Non-pigmented ciliary epithelial cell (primary cell): ENCODE measurements at places on chromosomes 3 and 15.

DNA sequence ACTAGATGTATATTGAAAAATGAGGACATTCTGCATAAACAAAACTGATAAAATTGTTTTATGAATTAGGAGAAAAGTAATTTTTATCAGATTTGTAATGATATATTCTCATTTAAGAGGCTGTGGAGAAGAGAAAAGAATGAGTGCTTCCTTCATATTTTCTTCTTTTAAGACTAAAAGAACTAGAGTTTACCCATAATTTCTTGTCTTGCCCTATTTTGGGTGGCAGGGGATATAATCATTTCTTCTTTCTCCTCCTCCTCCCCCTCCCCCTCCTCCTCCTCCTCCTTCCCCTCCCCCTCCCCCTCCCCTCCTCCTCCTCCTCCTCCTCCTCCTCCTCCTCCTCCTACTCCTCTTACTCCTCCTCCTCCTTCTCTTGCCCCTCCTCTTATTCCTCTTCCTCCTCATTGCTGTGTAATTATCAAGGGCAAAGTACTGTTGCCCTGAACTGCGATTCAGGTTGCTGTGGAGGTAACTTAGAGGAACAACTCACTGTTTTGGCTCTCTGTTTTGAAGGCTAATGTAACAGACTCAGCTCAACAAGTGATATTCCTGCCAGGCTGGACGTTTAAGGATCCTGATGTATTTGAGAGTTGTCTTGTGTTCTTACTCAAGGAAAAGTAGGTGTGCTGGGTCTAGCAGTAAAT, 555.4 kb downstream of the AGBL1 start:
- no peak for DNase-seq

- DNase-seq, result no peak
Observed at GRCh38 chr3:44993471-44994205, 17.6 kb downstream of the EXOSC7 start.

GRCh38 chr15:56719774-56720555, 13.3 kb downstream of the ZNF280D start:
- DNase-seq, result no peak

- DNase-seq, result no peak
Observed at GRCh38 chr3:124520970-124521369, 209.3 kb upstream of the UMPS start.

DNA sequence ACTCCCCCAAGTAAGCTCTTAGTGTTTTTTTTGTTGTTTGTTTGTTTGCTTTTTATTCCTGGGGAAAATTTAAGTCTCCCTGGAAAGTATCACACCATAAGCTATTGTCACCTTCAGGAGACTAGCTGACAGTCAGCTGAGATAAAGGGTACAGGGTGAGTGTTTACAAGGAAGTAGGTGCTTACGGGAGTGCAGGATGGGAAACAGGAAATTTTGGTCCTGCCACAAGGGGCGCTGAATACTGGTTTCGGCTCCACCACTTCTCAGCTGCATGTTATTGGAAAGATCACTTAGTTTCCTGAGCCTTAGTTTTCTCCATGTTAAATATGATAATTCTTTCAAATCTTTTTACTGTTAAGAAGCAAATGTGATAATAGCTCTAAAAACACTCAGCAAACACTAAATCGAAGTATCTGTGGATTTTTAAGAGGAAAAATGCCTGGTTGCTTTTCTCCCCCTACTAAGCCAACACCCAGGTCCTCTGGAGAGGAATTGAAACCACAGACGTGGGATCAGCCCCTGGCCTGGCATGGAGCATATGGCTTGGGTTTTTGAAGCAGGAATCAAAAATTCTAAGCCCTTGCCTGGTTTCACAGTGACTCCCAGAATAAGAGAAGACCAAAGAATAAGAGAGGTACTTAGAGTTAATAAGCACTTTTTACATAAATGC, 90.7 kb downstream of the SCN11A start:
- DNase-seq, result no peak

DNA sequence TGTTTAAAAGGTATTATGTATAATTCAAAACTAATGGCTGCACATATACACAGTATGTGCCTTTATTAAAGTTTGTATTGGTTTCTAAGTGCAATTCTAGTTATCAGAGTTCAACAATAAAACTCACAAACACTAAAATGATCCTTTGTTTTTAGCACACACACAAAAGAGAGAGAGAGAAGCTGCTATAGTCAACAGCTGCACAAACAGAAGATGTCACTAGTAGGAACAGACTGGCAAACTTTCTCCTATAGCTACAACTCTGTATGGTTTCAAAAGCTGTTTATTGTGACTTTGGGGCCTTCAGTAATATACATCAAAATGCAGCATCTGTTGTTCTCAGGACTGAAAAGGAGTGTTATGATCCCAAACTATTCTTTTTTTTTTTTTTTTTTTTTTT, 6.1 kb downstream of the SECISBP2L start:
- no peak for DNase-seq

GRCh38 chr3:155192957-155193746, 100.3 kb downstream of the STRIT1 start:
- no peak for DNase-seq

DNA sequence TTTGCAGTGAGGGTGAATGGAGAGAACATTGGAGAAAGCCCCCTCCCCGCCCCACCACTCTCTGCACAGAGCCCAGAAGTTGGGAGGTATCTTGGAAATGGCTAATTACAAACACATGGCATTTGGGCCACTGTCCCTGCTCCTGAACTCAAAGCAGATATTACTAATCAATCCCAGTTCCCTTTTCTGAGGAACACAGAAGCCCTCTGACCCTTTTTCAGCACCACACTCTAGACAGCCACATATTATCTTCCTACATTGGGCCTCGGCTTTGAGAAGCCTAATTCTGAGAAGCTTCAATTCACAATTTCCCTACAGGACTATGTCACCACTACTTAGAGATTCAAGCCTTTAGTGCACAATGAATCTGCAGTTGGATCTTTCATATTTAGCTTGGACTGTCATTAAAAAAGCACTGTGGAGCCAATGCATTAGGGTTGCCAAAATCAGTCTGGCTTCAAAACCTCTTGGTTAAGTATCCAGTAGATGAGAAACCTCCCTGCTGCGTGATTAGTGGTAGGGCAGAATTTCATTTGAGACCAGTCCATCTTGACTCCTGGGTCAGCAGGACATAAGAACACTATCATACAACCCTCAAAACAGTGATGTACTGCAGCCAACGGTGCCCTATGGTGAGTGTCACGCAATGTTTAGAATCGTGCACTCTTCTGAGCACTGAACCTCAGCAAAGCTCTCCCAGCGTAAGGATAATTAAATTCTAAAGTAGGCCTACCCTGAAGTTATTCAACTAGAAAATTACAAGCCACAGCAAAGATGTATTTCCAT, 26.1 kb downstream of the MGLL start:
- DNase-seq, result no peak

DNA sequence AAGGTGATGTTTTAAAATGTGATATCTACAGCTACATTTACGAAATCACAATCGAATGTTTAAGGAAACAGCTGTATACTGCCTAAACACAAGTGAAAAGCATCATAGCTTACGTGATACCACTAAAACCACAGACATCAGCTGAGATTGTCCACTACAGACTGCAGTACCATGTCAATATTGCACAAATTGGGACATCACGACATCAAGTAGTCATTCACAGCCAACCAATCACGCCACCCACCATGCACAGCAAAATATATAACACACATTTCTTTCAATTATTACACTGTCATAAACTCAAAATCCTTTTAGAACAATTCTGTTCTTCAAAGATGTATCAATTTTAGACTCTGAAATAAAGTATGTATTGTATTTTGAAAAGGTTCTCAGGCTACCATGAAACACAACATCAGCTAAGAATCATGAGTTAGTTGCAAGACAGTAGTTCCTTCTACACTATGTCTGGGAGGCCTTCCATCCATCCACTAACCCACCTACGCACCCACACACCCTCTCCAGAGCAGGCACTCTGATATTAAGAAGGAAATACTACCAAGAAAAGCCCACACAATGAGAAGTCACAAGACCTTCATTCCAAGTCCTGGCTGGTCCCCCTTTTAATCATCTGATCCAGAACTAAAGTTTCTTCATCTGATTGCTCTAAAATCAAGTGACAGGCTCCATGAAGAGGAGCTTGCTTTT, 3.1 kb downstream of the DMXL2 start:
- no peak for DNase-seq

DNA sequence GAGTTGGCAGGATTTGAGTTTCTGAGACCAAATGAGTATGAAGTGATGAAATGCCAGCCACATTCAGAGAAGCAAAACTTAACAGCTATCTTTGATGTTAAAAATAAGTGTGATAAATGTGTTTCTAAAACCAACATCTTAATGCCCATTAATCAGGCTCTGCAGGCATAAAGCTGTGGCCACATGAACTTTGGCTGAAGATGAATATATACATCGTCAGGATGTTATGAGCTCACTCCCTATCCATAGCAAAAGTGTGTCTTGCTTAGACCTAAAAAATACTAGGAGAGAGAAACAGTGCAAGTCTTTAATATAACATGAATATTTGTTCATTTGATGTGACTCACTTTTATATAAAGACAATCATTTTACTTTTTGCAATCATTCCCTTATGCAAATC, 218.0 kb downstream of the CADM2 start:
- DNase-seq, result no peak

- no peak for DNase-seq
Observed at GRCh38 chr3:51675201-51675611, 4.2 kb downstream of the TEX264 start.
